ENCODE measurements at places on chromosomes 16 and 17.

- DNase-seq, result peak; percentile 32
These were observed 47.8 kb downstream of the NFAT5 start for GRCh38 chr16:69613378-69614154.

DNA sequence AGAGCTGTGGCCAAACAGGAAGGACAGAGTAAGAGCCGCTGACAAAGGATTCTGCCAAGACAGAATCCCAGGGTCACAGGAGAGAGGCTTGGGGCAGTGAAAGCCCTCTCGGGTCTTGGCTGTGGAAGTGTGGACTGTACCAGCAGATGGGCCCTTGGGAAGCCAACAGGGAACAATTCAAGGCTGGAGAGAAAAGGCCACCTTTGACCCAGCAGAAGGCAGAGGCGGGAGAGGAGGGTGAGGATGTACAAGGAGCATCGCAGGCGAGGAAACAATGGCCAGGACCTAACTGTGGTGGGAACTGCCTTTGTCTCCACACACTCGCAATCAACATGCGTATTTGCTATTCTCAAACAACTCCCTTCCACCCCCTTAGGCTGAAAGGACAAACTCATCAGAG is 15.7 kb downstream of the CARHSP1 start:
- DNase-seq, result no peak

DNA sequence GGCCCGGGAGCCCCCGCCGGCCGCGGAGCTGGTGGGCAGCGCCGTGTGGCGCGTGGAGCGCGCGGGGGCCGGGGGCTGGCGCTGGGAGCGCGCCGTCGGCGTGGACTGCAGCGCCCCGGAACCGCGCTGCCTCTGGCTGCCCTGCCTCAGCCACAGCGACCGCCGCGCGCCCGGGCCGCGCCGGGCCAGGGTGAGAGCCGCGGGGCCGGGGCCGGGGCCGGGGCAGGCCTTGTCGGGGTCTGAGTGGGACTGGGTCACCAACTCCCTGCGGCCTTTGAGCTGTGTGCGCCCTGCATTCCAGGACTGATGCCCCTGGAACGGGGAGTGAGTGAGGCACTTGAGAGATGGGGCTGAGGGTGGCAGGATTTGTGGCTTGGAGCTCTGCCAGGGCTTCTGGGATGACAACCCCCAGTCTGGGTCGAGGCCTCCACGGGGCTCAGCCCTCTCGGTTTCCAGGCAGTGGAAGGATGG is 25.7 kb downstream of the ARHGAP23 start:
- peak; percentile 76 for DNase-seq

DNA sequence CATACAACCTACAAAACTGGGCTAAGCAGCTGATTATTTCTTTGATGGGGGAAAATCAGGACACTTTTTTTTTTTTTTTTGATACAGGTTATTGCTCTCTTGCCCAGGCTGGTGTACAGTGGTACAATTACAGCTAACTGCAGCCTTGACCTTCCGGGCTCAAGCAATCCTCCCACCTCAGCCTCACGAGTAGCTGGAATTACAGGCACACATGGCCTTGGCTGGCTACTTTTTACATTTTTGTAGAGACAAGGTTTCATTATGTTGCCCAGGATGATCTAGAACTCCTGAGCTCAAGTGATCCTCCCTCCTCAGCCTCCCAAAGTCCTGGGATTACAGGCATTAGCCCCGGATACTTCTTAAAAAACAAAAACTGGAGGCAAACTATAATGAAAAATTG is 20.6 kb upstream of the TMEM97 start:
- DNase-seq, result no peak

- DNase-seq, result no peak
These were observed 137.2 kb downstream of the AHSP start for GRCh38 chr16:31664683-31665482.

DNA sequence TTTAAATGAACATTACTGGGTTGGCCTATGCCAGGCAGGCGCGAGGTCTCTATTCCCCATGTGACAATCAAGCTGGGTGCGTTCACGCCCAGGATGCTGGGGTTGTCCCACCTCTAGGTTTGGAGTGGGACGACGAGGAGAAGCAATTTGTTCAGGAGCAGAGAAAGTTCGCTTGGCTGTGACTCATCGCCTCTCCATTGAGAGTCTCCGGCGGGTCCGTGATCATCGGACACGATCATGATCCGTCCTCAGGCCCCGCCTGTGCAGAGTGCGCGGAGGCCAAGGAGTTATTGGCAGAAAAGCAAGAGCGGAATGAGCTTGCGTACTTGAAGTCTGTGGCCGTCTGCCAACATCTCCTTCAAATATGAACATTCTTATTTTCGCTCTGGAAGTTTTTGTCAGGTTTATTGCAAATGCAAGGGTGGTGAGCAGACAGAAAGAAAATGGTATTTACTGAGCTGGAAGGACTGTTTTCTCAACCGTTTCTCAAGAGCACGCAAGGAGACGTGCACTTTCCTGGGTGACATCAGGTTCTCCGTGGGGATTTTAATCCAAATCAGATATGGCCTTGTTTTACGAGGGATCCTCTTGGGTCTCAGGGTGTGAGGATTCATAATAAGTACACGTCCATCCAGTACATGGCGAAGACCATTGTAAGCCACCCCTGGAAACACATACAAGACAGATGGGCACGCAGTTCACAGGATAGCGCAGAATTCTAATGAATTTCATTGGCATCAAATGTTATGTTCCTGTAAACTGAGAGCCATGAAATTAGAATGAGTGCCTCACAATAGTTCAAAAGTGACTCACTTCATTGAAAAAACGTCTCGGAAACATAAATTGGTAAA is 70.1 kb upstream of the CREBBP start:
- DNase-seq, result peak; percentile 96

DNA sequence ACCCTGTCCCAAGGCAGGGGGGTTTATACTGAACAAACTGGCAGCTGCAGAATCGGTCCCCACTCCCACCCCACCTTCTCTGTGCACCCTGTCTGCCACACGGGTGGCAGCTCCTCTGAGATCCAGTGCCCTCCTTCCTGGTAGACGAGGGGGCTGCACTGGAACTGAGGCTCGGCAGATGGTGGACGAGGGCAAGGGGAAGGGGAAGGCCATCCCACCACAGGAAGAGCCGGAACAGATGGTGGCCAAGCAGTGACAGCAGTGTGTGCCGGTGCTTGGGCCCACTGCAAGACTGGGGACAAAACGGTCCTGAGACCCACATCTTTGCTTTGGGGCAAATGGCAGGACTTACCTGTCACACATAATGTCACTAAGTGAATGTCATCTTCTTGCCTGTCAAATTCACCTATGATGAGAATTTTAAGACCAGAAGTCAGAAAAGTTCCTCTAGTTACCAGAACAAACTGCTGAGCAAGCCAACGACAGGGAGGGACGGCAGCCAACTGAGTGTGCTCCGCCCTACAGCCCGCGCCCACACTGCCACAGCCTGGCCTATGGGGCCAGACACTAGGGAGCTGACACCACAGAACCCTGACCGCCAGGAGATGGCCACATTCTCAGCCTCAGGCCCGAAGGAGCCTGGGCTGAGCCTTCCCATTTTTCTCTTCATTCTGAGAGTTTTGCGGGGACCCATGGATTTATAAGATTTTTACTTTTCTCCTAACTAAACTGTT is 14.4 kb downstream of the NTAN1 start:
- peak; percentile 67 for DNase-seq

- peak; percentile 5 for DNase-seq
These were observed 3.2 kb upstream of the MRPL58 start for GRCh38 chr17:75009139-75009724.

- no peak for DNase-seq
These were observed 29.1 kb downstream of the STAT5A start for GRCh38 chr17:42317266-42317845.
